ENCODE measurements at places on chromosomes 3 and 15.
A peak's percentile ranks its signal among the peaks of the same experiment; 100 is the strongest.

- DNase-seq, result no peak
Observed at GRCh38 chr15:75921732-75922703, 18.3 kb downstream of the FBXO22 start.

- no peak for DNase-seq
Observed at GRCh38 chr3:159911664-159912037, 77.0 kb upstream of the IL12A start.

- no peak for DNase-seq
Observed at GRCh38 chr15:51904421-51904820, 67.2 kb downstream of the LEO1 start.

DNA sequence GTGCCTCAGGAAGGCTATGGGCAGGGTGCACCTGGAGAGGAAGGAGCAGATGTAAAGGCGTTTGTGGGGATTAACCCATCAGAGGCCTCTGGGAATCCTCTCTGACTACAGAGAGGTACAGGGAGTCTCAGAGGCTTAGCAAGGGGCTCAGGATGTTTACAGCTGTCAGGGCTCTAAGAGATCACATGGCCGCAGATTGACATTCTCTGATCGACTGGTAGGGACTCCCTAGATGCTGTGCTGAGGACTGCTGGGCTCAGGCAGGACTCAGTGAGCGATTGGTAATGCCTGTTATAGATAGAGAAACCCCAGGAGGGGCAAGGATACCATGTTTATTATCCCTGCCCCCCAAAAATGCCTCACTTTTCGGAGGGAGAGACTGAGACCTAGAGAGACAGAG lies 103.5 kb downstream of the CORO2B start:
- no peak for DNase-seq

DNA sequence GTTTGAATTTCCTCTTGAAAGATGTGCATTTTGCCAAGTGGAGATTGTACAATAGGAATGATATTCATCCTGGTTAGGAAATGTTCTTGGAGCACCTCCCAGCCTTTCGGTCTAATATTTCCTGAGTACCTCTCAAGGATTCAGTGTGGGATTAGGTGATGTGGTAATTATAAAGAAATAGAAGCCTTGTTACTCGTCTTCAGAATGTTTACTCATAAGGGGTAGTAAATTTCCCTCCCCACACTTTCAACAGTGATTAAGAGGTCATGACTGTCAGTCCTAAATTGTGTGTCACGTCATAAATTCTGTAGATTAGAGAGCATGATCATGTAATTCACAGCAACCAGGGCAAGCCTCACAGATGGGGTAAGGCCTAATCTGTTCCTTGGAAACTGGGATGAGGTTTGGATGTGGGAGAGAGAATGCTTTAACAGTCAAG lies 633.1 kb upstream of the TBL1XR1 start:
- DNase-seq, result no peak

- no peak for DNase-seq
Observed at GRCh38 chr3:8157640-8158039, 344.0 kb upstream of the LMCD1 start.

- no peak for DNase-seq
Observed at GRCh38 chr3:99724276-99724675, 85.9 kb downstream of the COL8A1 start.

DNA sequence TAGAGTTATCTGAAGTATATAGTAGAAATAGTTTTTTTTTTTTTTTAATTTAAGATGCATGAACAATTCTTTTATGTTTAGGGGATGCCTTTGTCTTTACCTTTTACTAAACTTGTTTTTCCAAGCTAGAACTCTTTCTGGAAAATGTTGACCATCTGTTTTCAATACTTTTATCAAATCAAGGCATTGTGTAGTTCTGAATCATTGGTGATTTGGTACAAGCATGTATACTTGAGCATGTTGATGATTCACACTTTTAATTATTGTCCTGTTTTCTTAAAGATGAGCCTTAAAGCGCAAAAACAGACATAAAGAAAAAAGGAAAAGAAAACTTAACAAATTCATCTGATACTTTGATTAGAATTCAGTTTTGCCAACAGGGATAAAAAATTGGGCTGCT lies 28.3 kb downstream of the PDCD6IP start:
- DNase-seq, result no peak

GRCh38 chr3:65231544-65231943 lies 543.7 kb upstream of the ADAMTS9 start:
- no peak for DNase-seq

- no peak for DNase-seq
Observed at GRCh38 chr3:63847718-63848450, 15.7 kb downstream of the THOC7 start.

- DNase-seq, result no peak
Observed at GRCh38 chr3:117618462-117618861, 908.9 kb downstream of the TUSC7 start.

DNA sequence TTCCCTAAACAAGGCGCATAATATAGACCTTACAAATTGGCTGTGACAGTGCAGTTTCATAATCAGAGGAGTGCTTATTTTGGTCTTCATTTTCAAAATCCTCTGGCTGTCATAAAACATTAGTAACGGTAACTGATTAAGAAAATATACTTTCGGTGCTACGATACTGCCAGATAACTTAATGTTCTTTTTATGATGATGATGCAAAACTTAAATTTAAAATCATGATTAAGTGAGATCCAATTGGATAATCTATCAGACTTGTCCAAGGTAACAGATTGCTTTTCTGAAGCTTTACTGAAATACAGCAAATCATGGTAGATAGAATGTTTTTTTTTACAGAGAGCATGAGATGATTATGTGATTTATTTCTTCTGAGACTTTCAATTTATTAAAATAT lies 364.2 kb upstream of the CNTN3 start:
- no peak for DNase-seq

- peak; percentile 5 for DNase-seq
Observed at GRCh38 chr3:160154033-160154432, 71.2 kb upstream of the C3orf80 start.

DNA sequence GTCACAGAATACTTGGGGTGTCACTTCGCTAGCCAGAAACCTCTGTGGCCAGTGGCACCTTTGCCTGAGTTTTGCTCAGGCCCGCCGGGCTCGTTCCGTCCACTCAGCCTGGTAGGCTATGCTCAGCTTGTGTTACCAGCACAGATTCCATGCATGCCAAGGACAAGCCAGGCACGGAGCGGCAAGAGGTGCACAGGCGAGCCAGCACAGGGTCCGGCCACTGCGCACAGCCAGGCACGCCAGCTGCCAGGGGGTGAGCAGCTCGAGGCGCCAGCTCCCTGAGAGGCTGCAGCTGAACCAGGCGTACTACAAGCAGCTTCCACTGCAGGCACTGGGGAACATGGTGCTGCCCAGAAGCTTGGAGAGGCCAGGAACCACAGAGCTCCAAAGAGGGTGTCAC lies 14.7 kb downstream of the PCYT1A start:
- DNase-seq, result no peak

DNA sequence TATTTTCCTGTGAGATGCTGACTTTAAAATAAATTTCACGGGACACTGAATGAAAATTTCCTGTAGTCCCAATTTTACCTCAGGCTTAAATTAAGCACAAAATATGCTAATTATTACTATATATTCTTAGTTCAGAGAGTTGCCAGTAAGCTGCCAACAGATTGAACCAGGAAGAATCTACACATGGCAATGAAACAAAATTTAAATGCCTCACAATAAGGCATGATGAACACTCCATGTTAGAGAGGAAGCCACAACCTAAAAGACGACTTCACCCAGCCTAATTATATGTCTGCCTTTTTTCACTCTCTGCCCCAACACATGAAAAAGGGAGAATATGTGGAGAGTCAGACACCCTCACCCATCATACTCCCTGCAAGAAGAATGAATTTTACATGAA lies 39.7 kb downstream of the DNAAF4 start:
- DNase-seq, result no peak

DNA sequence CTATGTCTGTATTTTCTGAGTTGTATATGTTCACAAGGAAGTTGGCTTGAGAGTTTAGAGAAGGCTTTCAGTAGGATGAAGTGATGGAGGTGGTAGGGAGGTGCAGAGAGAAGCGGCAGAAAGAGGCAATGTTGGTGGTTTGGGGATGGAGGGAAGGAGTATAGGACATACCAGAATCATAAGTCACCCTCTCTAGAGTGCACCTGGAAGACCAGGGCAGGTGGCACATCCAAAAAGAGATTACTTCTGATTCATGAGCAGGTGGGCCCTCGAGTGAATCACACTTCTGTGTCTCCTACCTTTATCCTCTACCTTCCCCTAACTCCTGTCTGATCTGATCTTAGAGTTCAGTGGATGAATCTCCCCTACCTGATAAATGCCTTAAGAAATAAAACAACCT lies 41.8 kb upstream of the MRPL3 start:
- no peak for DNase-seq

GRCh38 chr3:77939726-77940125 lies 899.8 kb downstream of the ROBO2 start:
- DNase-seq, result no peak

DNA sequence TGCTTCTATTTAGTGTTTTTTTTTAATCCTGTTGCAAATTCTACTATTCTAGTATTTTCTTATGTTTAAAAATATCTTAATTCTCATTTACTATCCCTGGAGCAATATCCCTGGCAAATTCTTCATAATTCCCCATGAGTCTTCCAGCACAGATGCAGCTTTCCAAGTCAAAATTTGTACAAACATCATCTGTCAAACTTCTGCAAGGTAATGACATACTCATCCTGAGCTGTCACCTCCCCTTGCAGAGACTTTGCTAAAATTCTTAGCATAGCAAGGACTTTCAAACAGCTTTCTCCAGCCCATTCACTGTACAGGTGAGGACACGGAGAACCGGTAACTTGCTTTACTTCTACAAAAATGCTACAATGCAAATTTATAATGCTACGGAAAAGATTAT lies 28.6 kb upstream of the VGLL4 start:
- no peak for DNase-seq

DNA sequence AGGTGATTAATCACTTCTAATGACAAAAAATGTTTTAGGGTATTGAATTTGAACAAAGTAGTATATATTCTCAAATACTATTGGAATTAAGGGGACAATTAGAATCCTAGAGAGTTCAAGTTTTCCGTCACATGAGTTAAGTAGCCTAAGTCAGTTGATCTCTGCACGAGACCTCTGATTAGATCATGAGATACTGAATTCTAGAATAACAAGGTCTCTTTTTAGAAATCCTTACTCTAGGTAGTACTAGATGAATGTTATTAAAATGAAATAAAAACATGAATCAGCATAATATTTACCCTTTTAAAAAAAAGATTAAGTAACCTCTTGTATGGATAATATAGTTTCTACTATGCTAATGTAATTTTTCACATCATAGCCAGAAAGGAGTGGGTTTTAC lies 43.4 kb downstream of the MYO5A start:
- DNase-seq, result no peak

- no peak for DNase-seq
Observed at GRCh38 chr3:123075359-123075758, 8.5 kb downstream of the PDIA5 start.

DNA sequence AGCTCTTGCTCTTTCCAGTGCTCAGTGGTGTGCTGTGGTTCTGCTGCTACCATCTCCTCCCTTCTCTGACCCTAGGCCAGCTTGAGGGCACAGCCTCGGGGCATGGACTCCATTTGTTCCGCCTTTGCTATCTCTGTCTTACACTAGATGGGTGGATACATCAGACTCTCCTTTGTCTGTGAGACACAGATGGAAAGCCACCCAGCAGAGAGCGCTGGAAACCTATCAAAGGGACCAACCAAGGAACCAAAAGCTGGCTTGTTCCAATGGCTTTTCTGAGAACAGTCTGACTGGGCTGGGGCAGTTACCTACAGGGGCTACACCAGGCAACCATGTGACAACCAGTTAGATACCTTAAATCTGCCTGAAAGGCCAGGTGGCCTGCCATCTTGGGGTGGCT lies 63.8 kb downstream of the NPTN start:
- no peak for DNase-seq

DNA sequence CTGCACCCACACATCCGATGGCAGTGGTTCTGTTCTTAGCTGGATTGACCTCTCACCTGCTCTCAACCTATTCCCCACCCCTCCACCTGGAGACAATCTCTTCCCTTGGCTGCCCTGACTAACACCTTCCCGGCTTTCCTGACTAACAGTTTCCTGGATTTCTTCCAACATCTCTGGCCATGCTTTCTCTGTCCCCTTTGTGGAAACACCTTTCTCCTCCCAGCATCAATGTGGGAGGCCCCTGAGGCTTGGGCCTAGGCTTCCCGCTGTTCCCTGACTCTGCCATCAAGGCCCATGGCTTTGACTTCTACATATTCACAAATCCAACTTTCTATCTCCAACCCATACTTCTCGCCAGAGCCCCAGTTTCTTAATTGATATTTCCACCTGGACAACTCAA lies 142.8 kb upstream of the ATP2B2 start:
- DNase-seq, result no peak

- peak; percentile 26 for DNase-seq
Observed at GRCh38 chr15:78937132-78937739, 7.6 kb downstream of the CTSH start.

DNA sequence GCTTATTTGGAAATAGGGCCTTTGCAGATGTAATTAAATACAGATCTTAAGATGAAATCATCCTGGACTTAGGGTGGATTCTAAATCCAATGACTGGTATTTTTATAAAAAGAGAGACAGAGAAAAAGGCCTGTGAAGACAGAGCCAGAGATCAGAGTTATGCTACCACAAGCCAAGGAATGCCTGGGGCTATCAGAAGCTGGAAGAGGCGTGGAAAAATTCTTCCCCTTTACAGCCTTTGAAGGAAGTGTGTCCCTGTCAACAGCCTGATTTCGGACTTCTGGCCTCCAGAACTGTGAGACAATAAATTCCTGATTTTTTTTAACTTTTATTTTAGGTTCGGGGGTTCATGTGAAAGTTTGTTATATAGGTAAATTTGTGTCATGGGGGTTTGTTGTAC lies 154.1 kb upstream of the CADPS start:
- no peak for DNase-seq

GRCh38 chr3:97957617-97958311 lies 14.5 kb downstream of the RIOX2 start:
- DNase-seq, result no peak

DNA sequence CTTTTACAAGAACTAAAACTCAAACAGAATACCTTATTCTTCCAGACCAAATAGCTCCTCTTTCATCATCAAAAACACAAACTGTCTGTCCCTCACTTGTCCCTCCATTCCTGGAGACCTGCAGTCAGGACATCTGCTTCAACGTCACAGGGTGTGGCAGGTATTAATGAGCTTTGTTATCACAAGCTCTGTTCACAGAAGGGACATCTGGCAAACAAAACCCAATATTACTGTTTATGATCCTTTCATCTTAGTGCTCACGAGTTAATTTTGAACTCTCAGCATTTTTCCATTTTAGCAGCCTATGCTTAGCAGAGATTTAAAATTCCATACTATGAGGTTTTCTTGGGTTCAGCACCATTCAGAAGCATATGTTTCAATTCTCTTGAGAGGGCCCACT lies 32.9 kb downstream of the AP3S2 start:
- DNase-seq, result no peak

- DNase-seq, result no peak
Observed at GRCh38 chr15:71512682-71513006, 297.7 kb upstream of the NR2E3 start.

- no peak for DNase-seq
Observed at GRCh38 chr3:85258819-85259218, 300.0 kb downstream of the CADM2 start.

Measured in activated T-cell treated with anti-CD3 and anti-CD28 coated beads, Interleukin-2, amount 50 U/mL, for 72 hours (primary cell).